Upper lobe of right lung (tissue), 1 donor: ENCODE measurements at places on chromosomes 4 and X. TPM values are rescaled to one million over a fixed set of nuclear protein-coding genes. Genes with fewer than 3 reads are reported as not detected.

Gene TCEAL1
- 31.0 TPM for total RNA-seq

Gene FSTL5
- 0.12 TPM for total RNA-seq

Gene SHROOM2
- total RNA-seq: 9.6 TPM

- DNase-seq: no peak
Measured at GRCh38 chr4:101086801-101087586, 260.3 kb downstream of the PPP3CA start.

GRCh38 chrX:2658585-2659292 is 32.4 kb upstream of the CD99 start:
- DNase-seq: no peak
